ENCODE measurements at places on chromosomes 16 and 17.

DNA sequence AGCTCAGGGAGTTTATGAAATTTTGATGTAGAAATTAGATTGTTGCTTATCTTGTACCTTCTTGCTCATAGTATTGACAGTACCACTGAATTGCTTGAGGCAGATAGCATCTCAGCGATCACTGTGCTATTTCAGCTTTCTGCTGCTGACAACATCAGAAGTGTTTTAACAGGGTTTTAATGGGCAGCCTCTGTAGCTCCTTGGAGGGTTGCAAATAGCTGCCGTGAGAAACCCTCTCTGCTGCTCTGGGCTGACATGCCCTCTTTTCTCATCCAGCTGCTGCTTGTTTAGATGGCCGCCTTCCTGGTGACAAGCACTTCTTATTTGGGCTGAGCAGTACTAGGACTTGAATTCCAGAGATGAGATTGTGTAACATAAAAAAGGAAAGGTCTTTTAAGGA, 180.2 kb upstream of the TBX2 start:
- no peak for DNase-seq

DNA sequence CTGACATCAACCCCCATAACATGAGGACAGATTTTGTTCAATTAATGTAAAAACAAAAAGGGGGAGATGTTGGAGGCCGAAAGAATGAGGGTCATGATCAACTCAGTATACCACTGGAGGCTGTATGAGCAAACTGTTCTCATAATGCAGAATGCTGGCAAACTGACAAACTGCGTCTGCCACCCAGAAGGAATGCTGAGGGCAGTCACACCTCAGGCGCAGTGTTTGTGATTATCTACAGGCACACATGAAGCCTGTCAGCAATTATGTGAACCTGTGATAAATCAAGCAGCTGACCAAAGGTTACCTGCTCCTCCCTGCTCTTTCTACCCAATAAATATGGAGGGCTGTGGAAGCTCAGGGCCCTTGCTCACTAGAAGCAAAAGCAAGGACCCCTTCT, 27.3 kb downstream of the CD300LG start:
- no peak for DNase-seq

- DNase-seq, result no peak
Observed at GRCh38 chr17:44367231-44367979, 3.8 kb upstream of the FAM171A2 start.

- DNase-seq, result no peak
Observed at GRCh38 chr16:79081297-79082066, 519.1 kb downstream of the MAF start.

GRCh38 chr16:49701065-49701685, 154.7 kb downstream of the ZNF423 start:
- DNase-seq, result no peak

DNA sequence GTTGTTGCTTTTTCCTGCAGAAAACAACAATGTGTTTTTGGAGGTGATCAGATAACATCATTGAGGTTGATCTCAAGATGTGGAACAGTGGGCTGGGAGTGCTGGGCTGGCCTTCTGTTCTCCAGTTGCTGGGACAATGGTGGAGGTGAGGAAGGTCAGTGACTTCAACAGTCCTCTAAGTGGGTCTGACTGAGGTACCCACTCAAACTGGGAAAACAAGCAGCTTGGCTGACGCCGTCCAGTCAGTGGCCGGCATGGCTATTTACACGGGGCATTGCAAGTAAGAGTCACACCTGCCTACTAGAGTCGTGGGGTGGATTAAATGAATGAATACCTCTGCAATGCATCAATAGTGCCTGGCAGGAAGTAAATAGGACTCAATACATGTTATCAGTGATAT, 386.7 kb upstream of the ZFHX3 start:
- DNase-seq, result no peak

Data from forelimb muscle (tissue), 1 donor.